ENCODE measurements at places on chromosomes 4 and X.

DNA sequence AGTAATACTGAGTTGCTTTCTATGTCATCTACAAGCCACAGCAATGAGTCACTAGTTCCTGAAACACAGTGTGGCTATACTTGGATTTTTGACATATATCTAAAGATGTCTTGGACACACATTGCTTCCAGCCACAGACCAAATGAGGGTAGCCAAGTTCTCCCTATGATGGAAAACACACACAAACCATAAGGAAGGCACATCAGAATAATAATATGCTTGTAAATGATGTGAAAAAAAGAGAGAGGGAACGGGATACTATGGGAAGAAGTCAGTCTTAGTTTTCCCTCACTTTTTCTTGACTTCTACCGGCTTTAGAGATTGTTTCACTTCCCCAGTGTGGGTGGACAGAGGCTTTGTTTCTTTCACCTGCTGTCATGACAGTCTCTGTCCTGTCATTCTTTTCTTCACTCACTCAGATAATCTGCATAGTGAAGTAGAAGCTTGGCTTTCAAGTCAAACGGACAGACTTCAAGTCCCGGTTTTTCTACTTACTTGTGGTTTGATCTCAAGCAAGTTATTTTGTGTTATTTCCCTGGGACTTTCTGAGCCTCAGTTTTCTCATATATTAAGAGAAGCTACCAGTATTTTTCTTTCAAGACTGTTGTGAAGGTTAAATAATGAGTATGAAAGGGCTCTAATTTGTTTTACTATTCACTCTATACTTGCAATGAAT lies 34.7 kb downstream of the P2RY10 start:
- H3K36me3 ChIP-seq = no peaks in the 10 kb centered on the region
- no peaks in the 10 kb centered on the region for H3K27me3 ChIP-seq
- no peak overlapping the region for H3K27ac ChIP-seq
- no peak overlapping the region for H3K4me3 ChIP-seq
- DNase-seq = no peak

- no peak overlapping the region for H3K4me3 ChIP-seq
- H3K27me3 ChIP-seq = no peaks in the 10 kb centered on the region
- H3K4me1 ChIP-seq = no peaks in the 10 kb centered on the region
- H3K36me3 ChIP-seq = no peaks in the 10 kb centered on the region
Observed at GRCh38 chrX:31293409-31293808, 221.6 kb upstream of the FTHL17 start.

DNA sequence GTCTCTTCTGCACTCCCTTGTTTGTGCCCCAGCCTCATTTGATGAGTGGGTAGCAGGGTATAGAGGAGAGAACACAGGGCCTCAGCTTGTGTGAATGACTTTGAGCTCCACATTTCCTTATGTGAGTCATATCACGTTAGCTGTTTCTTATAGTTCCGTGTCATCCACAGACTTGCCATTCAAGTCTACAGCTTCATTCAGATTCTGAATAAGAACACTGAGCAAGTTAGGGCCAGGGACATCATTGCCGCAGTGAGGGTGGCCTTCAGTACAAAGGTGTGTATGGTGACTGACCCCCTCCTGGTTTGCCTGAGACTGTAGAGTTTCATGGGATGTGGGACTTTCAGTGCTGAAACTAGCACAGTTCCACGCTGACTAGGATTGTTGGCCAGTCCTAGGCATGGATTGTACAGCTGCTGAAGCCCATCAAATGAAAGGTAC lies 23.6 kb downstream of the KLF3 start:
- no peak overlapping the region for H3K27ac ChIP-seq
- DNase-seq = no peak
- H3K36me3 ChIP-seq = peaks cover 22% of the 10 kb centered on the region
- no peaks in the 10 kb centered on the region for H3K27me3 ChIP-seq
- H3K4me3 ChIP-seq = no peak overlapping the region

DNA sequence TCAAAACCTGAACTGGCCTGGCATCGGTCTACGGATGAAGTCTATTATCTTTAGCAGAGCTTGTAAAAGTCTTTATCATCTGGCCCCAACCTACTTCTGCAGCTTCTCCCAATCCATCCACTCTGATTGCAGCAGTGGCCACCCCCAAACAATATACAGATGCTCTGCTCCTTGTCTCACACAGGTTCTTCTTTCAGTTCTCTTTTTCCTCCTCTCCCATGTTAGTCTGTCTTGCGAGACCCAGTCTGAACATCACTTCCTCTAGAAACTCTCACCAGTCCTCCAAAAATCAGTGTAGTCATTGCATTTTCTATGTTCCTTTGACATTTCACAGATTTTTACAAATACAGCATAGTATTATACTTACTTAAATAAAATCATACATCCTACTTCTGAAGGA lies 163.0 kb downstream of the FRMPD4 start:
- DNase-seq = no peak
- no peak overlapping the region for H3K27ac ChIP-seq
- no peaks in the 10 kb centered on the region for H3K4me1 ChIP-seq
- H3K27me3 ChIP-seq = no peaks in the 10 kb centered on the region

GRCh38 chrX:1486177-1486576 lies 33.5 kb upstream of the ASMTL start:
- H3K36me3 ChIP-seq = no peaks in the 10 kb centered on the region
- no peak overlapping the region for H3K27ac ChIP-seq
- DNase-seq = no peak
- no peaks in the 10 kb centered on the region for H3K27me3 ChIP-seq
- H3K4me3 ChIP-seq = no peak overlapping the region

DNA sequence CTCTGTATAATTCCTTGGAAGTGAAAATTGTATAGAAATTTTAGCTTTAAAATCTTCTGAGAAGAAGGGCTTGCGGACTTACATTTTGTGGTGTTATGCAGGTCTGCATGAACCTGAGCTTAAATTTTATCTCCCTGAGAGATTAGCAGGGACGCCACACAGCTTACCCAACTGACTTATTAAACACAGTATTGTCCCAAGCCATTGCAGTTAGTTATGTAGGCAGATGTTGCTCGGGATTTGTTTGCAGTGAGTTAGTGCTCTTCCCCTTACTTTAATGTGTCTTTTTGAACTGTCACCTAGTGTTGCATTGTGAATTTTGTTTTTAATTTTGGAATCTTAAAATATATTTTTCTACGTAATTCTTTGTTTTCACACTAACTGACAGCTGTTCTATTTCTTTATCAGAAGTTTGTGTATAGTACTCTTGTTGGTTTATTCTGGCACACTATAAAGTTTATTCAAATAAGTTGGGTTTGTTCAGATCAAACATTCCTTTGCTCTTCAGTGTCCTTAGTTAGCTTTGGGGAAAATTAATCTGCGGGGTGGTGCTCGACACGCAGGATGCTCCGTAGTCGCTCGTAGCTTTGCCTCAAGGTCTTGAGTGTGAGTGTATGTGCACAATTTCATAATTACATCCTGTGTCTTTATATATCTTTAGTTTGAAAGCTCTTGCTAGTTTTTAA lies 145.4 kb downstream of the STIM2 start:
- no peak overlapping the region for H3K4me3 ChIP-seq
- H3K36me3 ChIP-seq = no peaks in the 10 kb centered on the region
- H3K27me3 ChIP-seq = no peaks in the 10 kb centered on the region
- no peak overlapping the region for H3K27ac ChIP-seq
- no peaks in the 10 kb centered on the region for H3K4me1 ChIP-seq

DNA sequence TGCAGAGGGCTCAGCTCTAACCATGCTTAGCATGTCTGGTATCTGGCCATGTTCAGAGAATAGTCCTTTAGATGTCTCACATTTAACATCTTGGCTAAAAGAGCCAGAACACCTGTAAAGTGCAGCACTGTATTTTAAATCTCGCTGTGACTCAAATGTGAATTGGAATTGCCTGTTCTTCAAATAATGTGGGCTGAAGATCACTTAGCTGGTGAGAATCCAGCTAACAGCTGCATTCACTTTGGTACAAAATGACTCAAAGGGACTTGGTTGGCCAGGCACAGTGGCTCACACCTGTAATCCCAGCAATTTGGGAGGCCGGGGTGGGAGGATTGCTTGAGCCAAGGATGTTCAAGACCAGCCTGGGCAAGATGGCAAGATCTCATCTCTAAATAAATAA lies 63.5 kb upstream of the PLAC8 start:
- H3K27me3 ChIP-seq = no peaks in the 10 kb centered on the region
- H3K4me1 ChIP-seq = no peaks in the 10 kb centered on the region
- DNase-seq = no peak
- no peak overlapping the region for H3K27ac ChIP-seq
- no peaks in the 10 kb centered on the region for H3K36me3 ChIP-seq

GRCh38 chr4:148481636-148482035 lies 39.4 kb upstream of the NR3C2 start:
- H3K27ac ChIP-seq = no peak overlapping the region
- no peaks in the 10 kb centered on the region for H3K4me1 ChIP-seq
- no peaks in the 10 kb centered on the region for H3K36me3 ChIP-seq
- no peak overlapping the region for H3K4me3 ChIP-seq

DNA sequence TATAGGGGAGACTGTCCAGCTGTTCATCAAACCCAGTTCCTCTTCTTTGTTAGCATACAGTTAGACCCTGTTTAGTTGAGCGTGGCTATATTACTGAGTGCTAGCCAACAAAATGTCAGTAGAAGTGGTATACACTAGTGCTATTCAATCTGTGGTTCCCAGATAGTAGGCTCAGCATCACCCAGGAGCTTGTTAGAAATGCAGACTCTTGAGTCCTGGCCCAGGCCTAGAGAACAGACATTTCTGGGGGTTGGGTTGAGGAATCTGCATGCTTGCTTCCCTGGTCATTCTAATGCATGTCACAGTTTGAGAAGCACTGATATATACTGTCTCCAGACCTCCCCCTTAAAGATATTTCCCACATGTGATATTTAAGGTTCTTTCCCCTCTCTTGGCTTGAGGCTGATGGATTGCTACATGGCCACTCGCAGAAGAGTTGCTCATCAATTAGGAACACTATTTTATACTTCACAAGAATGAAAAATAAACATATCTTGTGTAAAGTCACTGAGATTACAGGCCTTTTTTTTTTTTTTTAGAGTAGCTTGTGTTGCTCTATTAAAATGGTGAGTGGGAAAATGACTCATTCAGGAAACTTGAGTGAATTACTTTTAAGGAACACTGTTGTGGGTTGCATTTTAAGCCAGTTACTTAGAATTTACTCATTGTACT lies 289.0 kb downstream of the STIM2 start:
- no peaks in the 10 kb centered on the region for H3K27me3 ChIP-seq
- no peak overlapping the region for H3K4me3 ChIP-seq
- H3K36me3 ChIP-seq = no peaks in the 10 kb centered on the region

- peaks cover 19% of the 10 kb centered on the region for H3K27me3 ChIP-seq
- no peak overlapping the region for H3K27ac ChIP-seq
- peak overlapping the region; percentile 82 for H3K4me3 ChIP-seq
- H3K4me1 ChIP-seq = peaks cover 19% of the 10 kb centered on the region
Observed at GRCh38 chr4:119629142-119629471, 503 bp upstream of the PDE5A start.

DNA sequence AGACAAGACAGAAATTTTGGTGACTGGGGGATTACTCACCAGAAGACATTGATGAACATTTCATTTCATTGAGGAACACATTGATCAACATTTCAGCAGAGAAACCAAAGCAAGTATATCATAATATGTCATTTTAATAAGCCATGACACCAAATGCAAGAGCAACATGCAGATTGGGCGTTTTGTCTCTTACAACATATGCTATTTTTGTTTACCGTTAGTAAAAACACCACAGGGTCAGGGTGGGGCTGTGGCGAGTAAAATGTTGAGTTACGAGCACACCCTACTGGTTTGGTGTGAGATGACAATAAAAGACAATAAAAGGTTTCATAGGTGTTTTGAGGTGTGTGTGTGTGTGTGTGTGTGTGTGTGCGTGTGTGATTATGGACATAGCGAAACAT lies 294.5 kb downstream of the PDGFC start:
- DNase-seq = peak; percentile 63
- no peak overlapping the region for H3K27ac ChIP-seq
- H3K4me3 ChIP-seq = no peak overlapping the region
- no peaks in the 10 kb centered on the region for H3K4me1 ChIP-seq

- no peak for DNase-seq
- H3K36me3 ChIP-seq = no peaks in the 10 kb centered on the region
- no peaks in the 10 kb centered on the region for H3K4me1 ChIP-seq
- no peaks in the 10 kb centered on the region for H3K27me3 ChIP-seq
Observed at GRCh38 chr4:52968691-52969090, 106.6 kb downstream of the RASL11B start.

DNA sequence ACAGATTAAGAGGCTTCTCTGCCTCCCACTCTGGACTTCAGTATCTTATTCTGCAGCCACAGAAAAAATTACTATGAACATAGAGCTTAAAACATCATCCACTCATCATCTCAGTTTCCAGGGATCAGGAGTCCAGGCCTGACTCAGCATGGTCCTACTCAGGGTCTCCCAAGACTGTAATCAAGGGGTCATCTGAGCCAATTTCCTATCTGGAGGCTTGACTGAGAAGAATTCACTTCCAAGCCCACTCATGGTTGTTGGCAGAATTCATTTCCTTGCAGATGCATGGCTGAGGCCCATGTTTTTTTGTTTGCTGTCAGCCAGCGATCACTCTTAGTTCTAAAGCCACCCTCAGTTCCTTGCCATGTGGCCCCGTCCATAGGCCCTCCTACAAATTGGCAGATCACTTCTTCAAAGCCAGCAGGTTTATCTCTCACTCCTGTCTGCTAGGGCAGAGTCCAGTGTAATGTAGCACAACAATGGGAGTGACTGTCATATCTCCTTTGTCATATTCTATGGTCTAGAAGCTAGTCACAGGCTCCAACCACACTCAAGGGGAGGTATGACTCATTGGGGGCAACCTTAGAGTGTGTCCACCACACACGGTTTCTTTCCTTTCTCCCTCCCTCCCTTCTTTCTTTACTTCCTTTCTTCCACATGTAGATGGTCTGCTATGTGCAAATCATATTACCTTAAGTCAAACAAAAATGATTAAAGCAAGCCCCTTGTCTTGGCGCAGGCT lies 251.6 kb downstream of the QDPR start:
- H3K27me3 ChIP-seq = no peaks in the 10 kb centered on the region
- no peaks in the 10 kb centered on the region for H3K4me1 ChIP-seq
- H3K27ac ChIP-seq = no peak overlapping the region
- no peak overlapping the region for H3K4me3 ChIP-seq

DNA sequence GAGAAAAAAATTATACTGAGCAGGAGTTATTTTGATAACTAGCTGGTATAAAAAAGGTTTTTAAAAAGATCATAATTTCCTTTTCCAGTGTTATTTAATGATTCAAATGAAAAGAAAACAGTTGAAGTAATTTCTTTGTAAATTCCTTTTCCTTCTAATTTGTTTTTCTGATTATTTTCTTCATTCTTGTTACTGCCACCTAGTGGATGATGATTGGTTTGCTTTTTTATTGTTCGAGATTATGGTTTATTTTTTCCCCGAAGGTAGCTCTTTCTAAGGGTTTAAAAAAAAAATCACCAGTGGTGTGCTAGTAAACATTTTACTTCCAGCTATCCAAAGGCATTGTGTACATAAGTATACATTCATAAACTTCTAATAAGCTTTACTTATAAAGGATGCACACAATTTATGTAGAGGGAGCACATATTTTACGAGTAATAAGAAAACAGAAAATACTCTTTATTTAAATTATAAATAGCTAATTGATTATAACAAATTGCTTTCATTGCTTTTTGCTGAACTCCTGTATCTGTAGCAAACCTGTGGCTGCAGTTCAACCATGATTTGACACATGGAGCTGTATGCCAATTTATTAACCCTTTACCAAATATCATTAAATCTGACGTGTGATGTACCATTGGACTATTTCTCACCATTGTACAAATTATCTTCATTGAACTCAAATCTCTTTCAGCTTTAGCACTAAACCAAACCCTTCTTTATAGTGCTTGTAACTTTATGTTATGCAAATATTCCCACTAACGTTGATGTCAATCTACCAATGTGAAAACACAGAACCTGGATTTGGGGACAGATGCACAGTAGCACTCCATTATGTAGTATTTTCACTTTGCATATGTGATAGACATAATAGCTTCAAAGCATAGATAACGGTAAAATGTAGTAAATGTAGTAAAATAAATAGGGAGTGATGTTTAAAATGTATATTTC lies 97.8 kb upstream of the ANK2 start:
- no peak for DNase-seq
- H3K4me1 ChIP-seq = peaks cover 52% of the 10 kb centered on the region
- no peak overlapping the region for H3K27ac ChIP-seq
- no peaks in the 10 kb centered on the region for H3K27me3 ChIP-seq
